Stimulated activated CD4-positive, alpha-beta T cell treated with anti-CD3 and anti-CD28 coated beads, Interleukin-1b, Interleukin-23, amount 100 ng/mL, for 1 hour (primary cell): ENCODE measurements at places on chromosomes 6 and 20.

GRCh38 chr20:38173237-38174156 lies 8.4 kb upstream of the TGM2 start:
- no peak for DNase-seq

- no peak for DNase-seq
These were observed 14.8 kb downstream of the DDX43 start for GRCh38 chr6:73409395-73409794.

DNA sequence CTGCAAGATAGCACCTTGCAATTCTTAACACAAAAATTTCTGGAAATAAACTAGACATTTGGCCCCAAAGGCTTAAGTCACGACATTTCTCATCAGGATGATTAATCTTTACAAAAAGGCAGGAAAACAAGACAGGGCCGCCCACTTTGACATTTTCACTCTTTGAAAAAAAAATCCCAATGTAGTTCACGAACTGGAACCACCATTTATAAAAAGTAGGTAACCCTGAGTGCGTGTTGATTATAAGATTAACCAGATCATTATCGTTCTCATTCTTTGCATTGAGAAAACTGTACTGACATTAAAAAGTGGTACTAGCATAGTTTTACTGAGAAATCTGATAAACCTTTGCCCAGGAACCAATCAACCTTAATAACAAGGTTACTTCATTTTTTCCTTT lies 108.8 kb downstream of the HUS1B start:
- no peak for DNase-seq

DNA sequence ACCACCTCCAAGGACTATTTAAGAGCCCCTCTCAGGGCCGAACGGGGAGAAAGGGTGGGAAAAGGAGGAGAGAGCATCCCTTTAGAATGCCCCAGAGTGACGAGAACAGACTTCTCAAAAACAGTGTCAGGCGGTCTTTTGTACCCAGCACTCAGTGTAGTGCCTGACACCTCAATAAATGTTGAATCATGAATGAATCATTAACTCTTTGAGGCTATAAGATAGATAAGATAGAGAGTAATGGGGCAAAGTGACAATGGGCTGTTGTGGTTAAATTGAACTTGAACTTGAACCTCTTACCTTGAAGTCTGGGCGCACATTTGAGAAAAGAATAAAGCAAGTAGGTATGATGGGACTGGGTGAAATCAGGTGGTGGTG lies 7.4 kb downstream of the TCF21 start:
- no peak for DNase-seq

GRCh38 chr6:117481278-117481925 lies 1.1 kb upstream of the DCBLD1 start:
- no peak for DNase-seq

DNA sequence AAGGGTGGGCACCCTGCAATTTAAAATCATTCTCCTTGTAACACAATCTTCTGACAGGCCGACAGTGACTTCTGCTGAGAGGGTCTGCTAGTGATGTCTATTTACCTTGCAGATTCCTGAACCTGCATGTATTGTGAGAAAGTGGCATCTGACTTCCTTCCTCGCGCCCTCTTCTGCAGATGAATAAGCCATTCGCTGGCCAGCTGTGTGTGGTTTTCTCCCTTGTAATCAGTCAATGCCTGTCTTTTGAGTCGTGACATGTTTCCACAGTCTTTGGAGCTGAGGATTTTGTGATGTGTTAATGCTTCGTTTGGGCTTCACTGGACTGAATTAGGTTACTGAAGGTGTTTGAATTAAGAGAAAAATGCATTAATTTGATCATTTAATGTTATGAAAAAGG lies 125.3 kb downstream of the GRM1 start:
- no peak for DNase-seq

- DNase-seq, result no peak
These were observed 159.4 kb upstream of the GGTLC1 start for GRCh38 chr20:24147961-24148360.

- DNase-seq, result no peak
These were observed 143.1 kb upstream of the ARID1B start for GRCh38 chr6:156634048-156634447.
